ENCODE measurements at places on chromosomes 2 and 18.

GRCh38 chr2:14932285-14932684 lies 299.8 kb downstream of the LRATD1 start:
- no peak for DNase-seq

DNA sequence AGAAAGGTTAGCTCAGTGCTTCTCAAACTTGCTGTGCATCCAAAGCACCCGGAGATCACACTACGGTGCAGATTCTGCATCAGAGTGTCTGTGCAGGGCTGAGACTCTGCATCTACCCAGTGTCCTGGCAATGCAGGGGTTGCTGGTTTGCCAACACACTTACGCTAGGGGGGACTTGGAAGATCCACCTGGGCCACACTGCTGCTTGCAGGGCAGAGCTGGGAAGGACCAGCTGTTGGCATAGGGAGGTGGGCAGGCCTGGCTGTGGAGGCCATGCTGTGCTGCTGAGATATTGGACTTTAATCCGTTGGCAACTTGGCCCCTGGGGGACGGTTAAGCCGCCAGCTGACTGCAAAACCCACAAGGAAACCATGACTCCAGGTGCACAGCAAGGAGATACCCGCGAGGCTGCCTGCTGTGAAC lies 397.6 kb upstream of the HS6ST1 start:
- DNase-seq = no peak

DNA sequence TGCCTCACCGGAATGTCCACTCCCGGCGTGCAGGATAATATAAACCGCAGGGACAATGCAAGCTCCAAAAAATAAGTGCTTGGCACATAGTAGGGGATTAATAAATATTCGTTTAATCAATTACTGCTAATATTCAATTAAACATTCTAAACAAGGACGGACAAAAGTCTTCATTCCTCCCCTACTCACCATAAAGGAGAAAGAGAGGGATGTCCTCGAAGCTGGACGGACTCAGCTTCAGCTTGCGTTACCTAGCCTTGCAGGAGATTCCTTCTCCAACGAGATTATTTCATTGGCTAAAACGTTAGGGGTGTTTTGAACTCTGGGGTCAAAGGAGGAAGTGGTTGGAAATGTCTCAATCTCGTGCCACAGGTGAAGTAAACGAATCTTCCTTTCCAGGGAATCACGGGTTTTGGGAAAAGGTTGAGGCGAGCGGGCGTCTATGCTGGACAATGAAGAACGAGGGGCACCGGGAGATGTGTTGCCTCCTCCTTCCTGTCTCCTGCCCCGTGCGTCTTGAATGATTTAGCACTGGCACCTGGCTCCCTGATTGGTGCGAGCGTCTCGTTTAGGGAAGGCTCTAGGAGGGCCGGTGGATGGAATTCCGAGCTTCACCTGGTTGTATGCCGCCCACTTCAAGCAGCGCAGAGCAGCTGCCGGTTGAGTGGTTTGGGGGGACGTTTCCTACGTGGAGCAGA lies 2.0 kb upstream of the GAD1 start:
- no peak for DNase-seq

DNA sequence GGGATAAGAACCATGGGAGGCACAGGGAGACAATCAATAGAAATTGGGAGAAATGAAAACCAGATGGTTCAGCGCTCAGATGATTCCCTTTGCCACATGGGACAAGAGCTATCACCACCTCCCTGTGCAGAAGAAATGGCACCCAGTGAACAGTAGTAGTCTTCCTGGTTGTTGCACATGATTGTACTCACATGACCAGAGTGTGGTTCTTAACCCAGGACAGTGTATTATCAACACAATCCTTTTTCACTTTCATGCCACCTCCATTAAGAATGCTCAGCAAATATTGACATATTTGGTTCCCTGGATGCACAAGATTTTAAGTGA lies 149.0 kb upstream of the SH3BP4 start:
- DNase-seq = no peak

DNA sequence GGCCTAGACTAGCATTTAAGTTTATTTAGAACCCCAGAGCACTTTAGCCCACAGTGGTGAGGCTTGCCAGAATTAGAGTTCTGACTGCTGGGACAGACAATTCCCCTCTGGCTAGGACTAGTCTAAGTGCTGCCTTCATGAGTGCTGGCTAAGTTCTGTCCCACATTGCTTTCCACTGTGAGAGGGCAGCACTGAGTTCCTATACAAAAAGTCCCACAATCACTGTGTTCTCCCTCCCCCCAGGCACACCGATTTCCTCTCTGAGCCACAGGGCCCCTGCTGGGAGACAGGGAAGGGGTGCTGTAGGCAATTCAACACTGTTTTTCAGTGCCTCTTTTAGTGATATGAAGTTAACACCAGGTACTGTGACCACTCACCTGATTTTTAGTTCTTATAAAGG lies 310.9 kb downstream of the DLGAP1 start:
- no peak for DNase-seq
